ENCODE measurements at places on chromosomes 11 and 22.
A peak's percentile ranks its signal among the peaks of the same experiment; 100 is the strongest.

DNA sequence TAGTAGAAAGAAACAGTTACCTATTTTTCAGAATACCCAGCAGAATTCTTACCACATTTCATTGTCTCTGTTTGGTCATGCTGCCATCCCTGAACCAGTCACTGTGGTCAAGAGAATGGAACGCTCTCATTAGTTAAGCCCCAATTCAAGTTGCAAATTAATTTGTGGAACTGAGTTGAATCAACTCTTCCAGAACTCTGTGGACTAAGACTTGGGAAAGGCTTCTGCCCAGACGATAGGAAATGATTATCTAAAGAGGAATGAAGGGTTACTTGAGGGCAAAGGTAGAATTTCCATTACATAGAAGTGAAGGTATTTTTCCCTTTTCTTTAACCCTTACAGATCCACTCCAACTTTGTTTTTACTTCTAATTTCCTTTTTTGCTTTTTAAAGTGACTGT, 286.4 kb downstream of the DYNC2H1 start:
- no peak for DNase-seq

- DNase-seq, result no peak
Observed at GRCh38 chr11:95065336-95065735, 1.4 kb upstream of the SRSF8 start.

DNA sequence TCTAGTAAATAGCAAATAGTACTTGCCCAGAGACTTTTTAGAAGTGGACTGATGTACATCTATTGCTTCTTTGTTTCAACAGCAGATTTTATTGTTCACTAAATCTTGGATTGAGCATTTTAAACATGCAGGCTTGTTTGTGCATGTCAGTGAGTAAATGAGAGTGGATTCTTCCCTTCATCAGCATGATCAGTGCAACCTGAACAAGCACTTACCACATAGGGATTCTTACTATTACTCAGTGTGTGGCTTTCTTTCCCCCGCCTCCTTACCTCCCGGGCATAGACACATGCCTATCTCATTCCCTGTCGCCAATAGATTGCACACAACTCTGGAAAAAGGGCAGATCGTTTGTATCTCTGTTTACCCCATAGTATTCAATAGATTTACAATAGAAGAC, 197.5 kb downstream of the C11orf87 start:
- DNase-seq, result no peak

DNA sequence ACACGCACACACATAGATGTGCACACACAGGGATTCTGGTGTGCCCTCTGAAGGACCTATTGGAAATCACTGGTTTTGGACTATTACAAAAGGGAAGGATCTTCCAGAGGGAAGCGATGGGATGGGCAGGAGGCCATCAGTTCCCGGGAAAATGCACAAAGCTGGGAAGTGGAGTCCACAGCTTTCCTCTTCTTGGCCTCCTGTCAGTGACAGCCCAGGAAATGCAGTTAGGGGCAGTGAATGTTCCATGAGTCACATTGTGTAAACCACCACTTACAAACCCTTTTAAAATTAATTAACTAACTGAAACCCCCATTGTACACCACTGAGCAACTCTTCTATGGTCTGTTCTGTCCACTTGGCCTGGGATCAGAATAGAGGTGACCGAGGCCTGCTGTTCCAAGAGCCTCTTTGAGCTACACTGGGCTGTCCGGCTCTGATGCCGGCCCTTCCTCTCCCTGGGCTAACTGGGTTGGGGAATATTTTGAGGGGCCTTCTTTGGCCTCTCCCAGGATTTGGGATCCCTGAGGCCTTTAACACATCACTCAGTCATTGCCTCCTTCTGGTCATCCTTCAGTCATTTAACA, 137.7 kb downstream of the FEZ1 start:
- no peak for DNase-seq

GRCh38 chr11:103525069-103525468, 415.8 kb downstream of the DYNC2H1 start:
- DNase-seq, result no peak

GRCh38 chr22:44025171-44026065, 1.3 kb downstream of the PARVB start:
- DNase-seq, result peak; percentile 85

Measured in SHP77 (cell line).